Stimulated activated naive CD8-positive, alpha-beta T cell treated with anti-CD3 and anti-CD28 coated beads, Interleukin-15, amount 100 ng/mL, for 72 hours (primary cell): ENCODE measurements at places on chromosomes 6 and 20.
A peak's percentile ranks its signal among the peaks of the same experiment; 100 is the strongest.

GRCh38 chr20:43955750-43956191, 41.1 kb downstream of the TOX2 start:
- no peak for DNase-seq

- no peak for DNase-seq
Observed at GRCh38 chr20:53448875-53449274, 144.8 kb downstream of the ZNF217 start.

- DNase-seq = no peak
Observed at GRCh38 chr6:47161176-47161687, 119.1 kb upstream of the ADGRF1 start.

GRCh38 chr6:12709116-12709515, 7.5 kb upstream of the PHACTR1 start:
- no peak for DNase-seq

DNA sequence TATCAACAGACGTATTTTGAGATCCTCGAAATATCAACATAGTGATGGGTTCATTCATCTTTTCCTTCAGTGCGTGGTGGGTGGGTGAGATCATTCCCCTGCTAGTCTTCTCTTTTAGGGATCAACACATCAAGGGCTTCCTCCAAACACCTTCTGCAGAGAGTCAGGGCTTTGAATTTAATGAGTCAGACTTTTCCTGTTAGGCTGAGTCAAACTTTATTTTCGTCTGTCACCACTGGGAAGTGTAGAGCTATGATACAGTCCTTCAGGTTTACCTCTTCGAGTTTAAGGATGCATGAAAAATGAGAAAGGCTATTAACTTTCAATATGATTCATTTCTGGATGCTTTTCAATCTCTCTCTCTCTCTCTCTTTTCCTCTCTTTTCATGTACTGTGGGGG, 189.1 kb downstream of the BMP2 start:
- DNase-seq = no peak

- DNase-seq = no peak
Observed at GRCh38 chr20:9015984-9016324, 52.9 kb upstream of the PLCB4 start.

- no peak for DNase-seq
Observed at GRCh38 chr6:26354162-26354561, 10.8 kb upstream of the BTN3A2 start.

- DNase-seq = no peak
Observed at GRCh38 chr6:131225127-131225526, 89.9 kb downstream of the AKAP7 start.

- DNase-seq = no peak
Observed at GRCh38 chr20:13611611-13612125, 27.1 kb downstream of the TASP1 start.

DNA sequence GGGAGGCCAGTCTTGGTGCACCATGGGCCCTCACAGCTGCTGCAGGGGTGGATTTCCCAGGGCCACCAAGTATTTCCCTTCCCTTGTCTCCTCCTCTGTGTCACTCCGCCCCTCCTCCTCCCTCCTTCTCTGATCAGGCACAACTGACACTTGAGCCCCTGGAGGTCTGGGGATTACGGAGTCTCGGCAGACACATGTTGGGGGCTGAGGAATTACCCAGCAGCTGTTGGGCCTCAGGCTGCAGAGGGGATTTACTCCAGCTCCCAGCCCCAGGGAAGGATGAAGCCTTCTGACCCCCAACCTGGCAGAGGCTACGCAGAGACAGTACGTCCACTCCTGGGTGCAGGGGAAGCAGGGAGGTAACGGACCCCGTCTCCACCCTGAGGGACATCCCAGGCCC, 420.5 kb upstream of the SULF2 start:
- no peak for DNase-seq

GRCh38 chr20:16216914-16217230, 356.4 kb downstream of the KIF16B start:
- DNase-seq = no peak

DNA sequence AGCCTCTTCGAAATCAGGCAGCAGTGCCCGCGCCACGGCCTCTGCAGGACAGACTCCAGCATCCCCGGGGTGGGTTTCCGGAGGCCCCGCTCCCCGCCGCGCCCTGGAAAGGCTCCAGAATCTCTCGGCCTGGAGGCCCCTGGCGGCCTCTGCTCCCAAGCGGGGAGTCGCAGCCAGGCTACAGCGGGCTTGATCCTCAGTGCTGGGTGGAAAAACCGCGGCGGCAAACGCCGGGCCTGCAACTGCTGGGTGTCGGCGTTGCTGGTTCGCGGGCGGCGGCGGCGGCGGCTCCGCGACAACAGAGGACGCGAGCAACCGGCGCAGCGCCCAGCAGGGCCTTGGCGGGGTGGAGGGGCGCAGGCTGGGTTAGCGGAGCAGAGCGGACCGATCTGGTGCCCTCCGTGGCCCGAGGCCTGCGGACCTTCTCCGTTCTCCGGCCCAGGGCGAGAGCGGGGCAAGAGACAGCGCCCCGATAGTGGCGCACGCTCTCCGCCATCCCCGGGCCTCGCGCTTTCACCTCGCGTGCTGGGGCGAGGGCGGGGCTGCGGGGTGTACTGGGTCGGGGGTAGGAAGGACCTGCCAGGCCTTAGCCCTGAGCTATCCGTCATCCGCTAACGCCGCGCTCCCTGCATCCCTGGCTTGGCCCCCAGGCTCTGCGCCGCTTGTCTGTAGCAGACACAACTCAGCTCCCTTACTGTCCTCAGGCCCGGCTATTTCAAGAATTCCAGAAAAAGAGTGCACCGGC, 3.4 kb upstream of the ZNF292 start:
- peak; percentile 83 for DNase-seq

DNA sequence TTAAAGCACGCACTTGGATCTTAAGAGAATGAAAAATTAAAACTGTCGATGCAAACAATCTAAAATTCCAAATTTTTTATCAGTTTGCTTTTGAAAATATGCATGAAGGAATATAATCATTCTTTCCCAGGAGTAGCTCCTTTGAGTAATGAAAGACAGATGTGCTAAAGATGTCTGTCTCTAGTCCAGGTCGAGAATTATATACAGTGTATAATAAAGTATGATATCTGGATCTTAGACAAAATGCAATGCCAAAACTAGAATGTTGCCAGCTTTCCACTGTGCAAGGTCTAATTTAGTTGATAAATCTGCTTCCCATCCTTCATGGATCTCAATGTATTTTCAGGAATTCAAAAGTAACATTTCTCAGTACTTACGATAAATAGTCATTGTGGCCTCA, 65.1 kb upstream of the ADGRG6 start:
- no peak for DNase-seq

GRCh38 chr20:62831854-62832211, 15.0 kb downstream of the COL9A3 start:
- no peak for DNase-seq

- no peak for DNase-seq
Observed at GRCh38 chr6:130632277-130632676, 194.9 kb upstream of the SMLR1 start.

GRCh38 chr6:136647363-136647852, 97.2 kb upstream of the MAP7 start:
- peak; percentile 27 for DNase-seq

DNA sequence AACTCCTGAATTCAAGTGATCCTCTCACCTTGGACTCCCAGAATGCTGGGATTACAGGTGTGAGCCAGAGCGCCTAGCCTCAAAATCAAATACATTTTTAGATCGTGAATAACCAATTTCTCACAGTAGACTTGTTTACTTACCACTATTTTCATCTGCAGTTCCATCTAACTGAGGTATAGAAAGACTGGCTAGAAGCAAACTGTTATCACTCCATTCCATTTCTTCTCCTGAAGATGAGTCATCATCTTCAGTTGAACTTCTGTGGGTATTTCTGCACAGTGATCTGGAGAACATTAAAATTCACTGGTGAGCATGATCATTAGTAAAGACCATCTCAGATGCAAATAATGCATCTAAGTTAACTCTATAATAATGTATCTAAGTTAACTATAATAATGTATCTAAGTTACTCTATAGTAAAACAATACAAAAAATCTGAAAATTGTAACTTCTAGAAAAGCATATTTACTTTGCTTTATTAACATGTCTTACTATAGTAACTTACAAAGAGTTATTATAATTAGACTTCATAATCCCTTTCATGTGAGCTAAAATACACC, 105.4 kb downstream of the REV3L start:
- no peak for DNase-seq

DNA sequence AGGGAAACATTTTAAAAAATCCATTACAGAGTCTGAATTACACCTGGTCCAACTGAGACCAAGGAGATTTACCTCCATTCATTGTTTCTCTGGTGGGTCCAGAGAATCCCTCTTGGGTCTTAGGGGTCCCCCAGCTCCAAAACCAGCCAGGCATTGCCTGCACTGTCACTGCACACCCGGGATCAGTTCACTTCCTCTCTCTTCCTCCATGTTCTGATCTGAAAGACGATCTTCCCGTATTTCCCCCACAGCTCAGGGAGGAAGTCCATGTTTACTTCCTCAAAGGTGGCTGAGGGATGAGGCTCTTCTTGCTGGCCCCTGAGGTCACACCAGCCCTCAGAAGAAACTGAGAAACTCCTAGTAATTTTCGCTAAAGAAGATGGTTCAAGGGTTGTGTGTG, 159.7 kb downstream of the BMP7 start:
- DNase-seq = no peak

- DNase-seq = no peak
Observed at GRCh38 chr6:139337001-139337400, 37.4 kb downstream of the CITED2 start.

DNA sequence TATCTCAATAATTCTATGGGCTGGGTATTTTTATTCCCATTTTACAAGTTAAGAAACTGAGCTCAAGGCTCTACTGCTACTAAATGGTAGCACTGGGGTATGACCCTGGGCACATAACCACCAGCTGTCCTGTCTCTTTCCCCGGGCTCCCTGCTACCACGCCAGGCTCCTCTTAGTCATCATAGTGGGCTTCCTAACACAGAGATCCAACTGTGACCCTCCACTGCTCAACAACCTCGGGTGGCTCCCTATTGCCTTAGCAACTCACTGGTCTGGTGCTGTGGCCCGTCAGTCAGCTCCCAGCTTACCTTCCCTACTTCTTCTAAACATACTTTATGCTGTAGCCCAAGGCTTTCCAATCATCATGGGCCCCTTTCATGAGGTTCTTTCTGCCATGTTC, 4.5 kb downstream of the KIAA1755 start:
- no peak for DNase-seq

- no peak for DNase-seq
Observed at GRCh38 chr6:137876547-137876946, 9.5 kb downstream of the TNFAIP3 start.

GRCh38 chr6:148811459-148811858, 64.6 kb downstream of the UST start:
- DNase-seq = no peak

DNA sequence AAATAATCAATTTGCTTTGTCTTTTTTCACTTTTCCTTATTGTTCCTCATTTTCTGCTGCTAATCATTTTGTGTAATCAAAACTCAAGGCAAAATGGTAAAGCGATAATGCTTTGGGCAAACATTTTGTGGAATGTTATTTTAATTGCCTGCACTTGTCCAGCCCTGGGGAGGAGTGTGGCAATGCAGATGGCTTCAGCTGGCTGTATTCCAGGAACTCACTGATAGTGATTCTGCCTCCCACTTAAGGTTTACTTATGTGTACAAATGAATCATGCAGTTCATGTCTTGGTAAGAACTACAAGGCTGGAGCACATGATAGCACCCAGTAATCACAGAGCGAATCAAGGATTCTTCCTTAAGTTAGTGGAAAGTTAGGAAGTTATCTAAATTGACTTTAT, 107.8 kb downstream of the COL19A1 start:
- DNase-seq = no peak

GRCh38 chr6:138882369-138883017, 86.6 kb downstream of the ECT2L start:
- no peak for DNase-seq

- DNase-seq = no peak
Observed at GRCh38 chr6:139303185-139303584, 11.4 kb upstream of the TXLNB start.

GRCh38 chr20:63123331-63123741, 92.6 kb downstream of the YTHDF1 start:
- no peak for DNase-seq

- no peak for DNase-seq
Observed at GRCh38 chr20:19835533-19836222, 77.6 kb downstream of the RIN2 start.

DNA sequence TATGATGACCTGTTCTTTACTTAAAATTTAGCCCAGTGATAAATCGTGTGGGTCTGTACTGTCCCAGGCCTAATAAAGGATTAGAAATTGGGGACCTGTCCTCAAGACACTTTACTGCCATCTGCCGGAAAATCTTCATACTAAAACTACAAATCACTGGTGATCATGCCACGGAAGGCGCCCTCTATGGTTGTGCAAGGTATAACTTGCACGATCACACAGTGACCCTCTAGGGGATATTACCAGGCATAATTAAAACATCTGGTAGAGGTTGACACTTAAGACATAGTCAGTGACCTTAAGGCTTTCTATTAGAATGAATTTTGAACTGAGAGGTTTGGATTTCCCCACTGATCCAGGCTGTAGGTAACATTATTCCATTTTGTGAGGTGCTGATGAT, 172.6 kb downstream of the BMP2 start:
- no peak for DNase-seq

DNA sequence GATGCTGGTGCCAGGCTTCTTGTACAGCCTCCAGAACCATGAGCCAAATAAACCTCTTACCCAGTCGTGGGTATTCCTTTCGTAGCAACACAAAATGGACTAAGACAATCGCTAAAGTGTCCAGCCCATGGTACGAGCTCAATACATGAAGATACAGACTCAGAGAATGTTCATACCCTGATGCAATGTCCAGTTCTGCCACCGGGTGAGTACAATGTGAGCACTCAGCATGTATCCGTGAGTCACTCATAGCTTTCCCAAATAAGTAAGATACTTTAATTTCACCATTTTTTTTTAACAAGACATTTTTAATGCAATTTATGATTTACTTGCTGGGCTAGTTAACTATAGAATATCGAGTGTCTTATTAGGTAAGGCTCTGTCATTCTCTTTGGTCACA, 26.7 kb upstream of the PDE10A start:
- no peak for DNase-seq

GRCh38 chr6:25057111-25057905, 121.5 kb upstream of the RIPOR2 start:
- DNase-seq = no peak

GRCh38 chr20:17912916-17913315, 55.7 kb downstream of the SNX5 start:
- no peak for DNase-seq

- peak; percentile 56 for DNase-seq
Observed at GRCh38 chr6:169961772-169962561, 210.5 kb downstream of the ERMARD start.

GRCh38 chr6:149060985-149061760, 256.3 kb upstream of the TAB2 start:
- no peak for DNase-seq

DNA sequence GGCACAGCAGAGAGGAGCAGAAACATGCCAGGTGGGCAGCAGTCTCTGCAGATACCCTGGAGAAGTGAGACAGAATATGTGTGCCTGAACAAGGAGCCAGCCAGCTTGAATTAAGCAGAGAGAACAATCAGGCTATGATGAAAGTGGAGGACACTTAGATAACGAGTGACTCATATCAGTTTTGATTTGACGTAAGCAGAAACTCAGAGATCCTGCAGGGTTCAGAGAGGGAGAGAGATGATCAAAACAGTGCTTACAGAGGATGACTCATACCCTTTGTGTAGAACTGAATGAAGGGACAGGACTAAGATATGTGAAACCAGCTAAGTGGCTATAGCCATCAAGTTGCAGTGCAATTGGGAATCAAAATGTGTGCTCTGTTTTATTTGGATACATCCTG, 300.7 kb downstream of the TENT5A start:
- no peak for DNase-seq

GRCh38 chr6:155303361-155303870, 10.9 kb downstream of the TFB1M start:
- no peak for DNase-seq
